ENCODE measurements at places on chromosomes 4 and X. TPM values are rescaled to one million over a fixed set of nuclear protein-coding genes. Genes with fewer than 3 reads are reported as not detected.

NXF2B gene
- total RNA-seq: not detected

FGF2 gene
- 0.85 TPM for total RNA-seq

DNASE1L1 gene
- total RNA-seq: 30.1 TPM

ADH1B gene
- not detected for total RNA-seq

BBS7 gene
- total RNA-seq: 21.1 TPM

HMX1 gene
- not detected for total RNA-seq

TLR2 gene
- total RNA-seq: not detected

SYN1 gene
- total RNA-seq: not detected

RNF150 gene
- not detected for total RNA-seq

UGT2B15 gene
- not detected for total RNA-seq

SLITRK2 gene
- total RNA-seq: not detected

DCX gene
- total RNA-seq: not detected

DMP1 gene
- total RNA-seq: not detected

PGRMC2 gene
- total RNA-seq: 43.7 TPM

TRPC5OS gene
- not detected for total RNA-seq

EMCN gene
- not detected for total RNA-seq

FABP2 gene
- total RNA-seq: not detected

SMC1A gene
- 134 TPM for total RNA-seq

CXCL9 gene
- total RNA-seq: not detected

EIF2S3 gene
- total RNA-seq: 405 TPM

PWWP3B gene
- total RNA-seq: not detected

LINC00632 gene
- not detected for total RNA-seq

DCAF4L1 gene
- 0.07 TPM for total RNA-seq

PABPC1L2A gene
- not detected for total RNA-seq

KLHL4 gene
- not detected for total RNA-seq

ACSL4 gene
- total RNA-seq: 35.4 TPM

NUDT11 gene
- total RNA-seq: 21.7 TPM

PDE5A gene
- 1.4 TPM for total RNA-seq

MAGEA11 gene
- not detected for total RNA-seq

CLTRN gene
- 0.46 TPM for total RNA-seq

GSX2 gene
- not detected for total RNA-seq

MSANTD1 gene
- 1.0 TPM for total RNA-seq

TMEM31 gene
- total RNA-seq: 0.53 TPM

SCRG1 gene
- total RNA-seq: not detected

MID1 gene
- total RNA-seq: 1.6 TPM

SGMS2 gene
- total RNA-seq: not detected

TCEAL7 gene
- total RNA-seq: not detected

ITM2A gene
- not detected for total RNA-seq

C4orf50 gene
- total RNA-seq: not detected

TMEM35A gene
- not detected for total RNA-seq
